Right ventricle myocardium inferior (tissue), 1 donor: ENCODE measurements at places on chromosomes 7 and 10. TPM values are rescaled to one million over a fixed set of nuclear protein-coding genes. Genes with fewer than 3 reads are reported as not detected.

Gene CARD11
- total RNA-seq = 0.41 TPM

Gene OR6V1
- not detected for total RNA-seq

Gene TMEM176B
- 43.1 TPM for total RNA-seq

Gene DKK1
- not detected for total RNA-seq

Gene TWIST1
- 1.6 TPM for total RNA-seq

Gene PIP
- total RNA-seq = not detected

Gene PLAC9
- total RNA-seq = 45.2 TPM
